ENCODE measurements at places on chromosomes 1 and 21.

GRCh38 chr1:156663178-156663577 lies 14.0 kb downstream of the NES start:
- no peak overlapping the region for H3K4me3 ChIP-seq

- peaks cover 37% of the 10 kb centered on the region for H3K4me1 ChIP-seq
- H3K27ac ChIP-seq: no peak overlapping the region
- DNase-seq: no peak
- H3K27me3 ChIP-seq: no peaks in the 10 kb centered on the region
- no peak overlapping the region for H3K4me3 ChIP-seq
- peaks cover 15% of the 10 kb centered on the region for H3K36me3 ChIP-seq
These were observed 2.1 kb downstream of the SELENBP1 start for GRCh38 chr1:151370211-151370911.

DNA sequence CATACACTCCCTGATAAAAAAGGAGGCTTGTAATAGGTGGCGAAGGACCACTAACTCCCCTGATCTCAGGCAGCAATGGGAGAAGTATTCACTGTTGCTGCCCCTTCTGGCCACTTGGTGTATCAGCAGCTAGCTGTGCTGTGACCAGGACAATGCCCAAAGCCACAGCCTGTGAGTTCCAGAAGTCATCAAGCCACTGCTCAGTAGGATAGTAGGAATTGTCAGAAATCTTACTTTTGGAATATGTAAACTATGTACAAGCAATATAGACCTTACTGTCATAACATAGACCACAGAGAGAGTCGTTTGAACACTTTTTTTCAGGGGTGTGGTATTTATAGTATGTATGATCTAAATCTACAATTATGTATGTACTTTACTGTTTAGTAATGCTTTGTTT lies 248.3 kb upstream of the CAMK1G start:
- no peak overlapping the region for H3K4me3 ChIP-seq
- DNase-seq: no peak
- no peaks in the 10 kb centered on the region for H3K27me3 ChIP-seq
- no peak overlapping the region for H3K27ac ChIP-seq
- H3K36me3 ChIP-seq: no peaks in the 10 kb centered on the region

DNA sequence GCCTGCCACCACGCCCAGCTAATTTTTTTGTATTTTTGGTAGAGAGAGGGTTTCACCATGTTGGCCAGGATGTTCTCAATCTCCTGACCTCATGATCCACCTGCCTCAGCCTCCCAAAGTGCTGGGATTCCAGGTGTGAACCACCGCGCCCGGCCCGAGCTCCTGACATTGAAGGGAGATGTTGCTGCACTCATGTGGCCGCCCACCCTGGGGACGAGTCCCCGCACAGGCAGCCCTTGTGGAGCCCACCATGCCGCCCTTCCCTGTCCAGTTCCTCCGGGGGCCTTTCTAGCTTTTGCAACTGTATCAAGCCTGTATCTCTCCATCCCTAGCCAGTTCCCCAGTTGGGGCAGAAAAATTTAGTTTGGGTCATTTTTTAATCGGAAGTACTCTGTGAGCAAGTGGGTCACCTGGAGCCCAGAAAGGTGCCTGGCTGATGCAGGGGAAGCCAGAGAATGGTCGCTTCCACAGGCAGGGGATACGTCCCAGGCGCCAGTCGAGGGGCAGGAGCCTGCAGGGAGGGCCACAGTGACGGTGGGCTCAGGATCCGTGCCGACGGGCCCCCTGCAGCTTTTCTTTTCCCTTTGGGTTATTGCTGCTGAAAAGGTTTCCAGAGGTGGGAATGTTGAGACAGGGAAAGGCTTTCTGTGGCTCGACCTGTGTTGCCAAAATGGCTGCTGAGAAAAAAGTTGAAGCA lies 20.4 kb downstream of the PCNT start:
- DNase-seq: no peak
- H3K4me3 ChIP-seq: no peak overlapping the region
- H3K4me1 ChIP-seq: no peaks in the 10 kb centered on the region
- H3K27me3 ChIP-seq: no peaks in the 10 kb centered on the region
- peaks cover 2% of the 10 kb centered on the region for H3K36me3 ChIP-seq

DNA sequence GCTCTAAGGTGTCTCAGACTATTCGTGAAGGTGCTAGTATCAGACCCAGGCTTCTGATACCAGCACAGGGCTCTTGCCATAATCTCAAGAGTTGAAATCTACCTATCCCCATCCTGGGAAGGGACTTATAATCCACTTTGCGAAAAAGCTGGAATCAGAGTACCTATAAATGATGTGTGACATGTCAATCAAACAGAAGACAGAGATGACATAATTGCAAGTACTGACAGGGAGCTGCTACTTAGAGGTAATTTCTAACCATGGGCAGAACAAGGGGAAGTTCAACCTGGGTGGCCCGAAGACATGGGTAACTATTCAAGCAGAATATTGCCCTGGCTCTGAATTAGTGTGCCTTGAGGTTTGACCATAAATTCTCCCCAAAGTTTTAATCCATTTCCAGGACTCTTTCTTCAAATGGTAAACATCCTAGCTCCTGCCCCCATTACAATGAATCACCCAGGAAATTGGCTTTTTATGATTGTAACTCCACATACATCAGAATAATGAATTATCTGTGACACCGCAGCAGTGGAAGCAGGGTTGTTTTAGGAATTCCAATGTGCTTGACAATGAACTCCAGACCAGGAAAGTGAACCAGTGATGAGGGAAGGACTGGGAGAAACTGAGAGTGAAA lies 37.2 kb downstream of the KANK4 start:
- no peak overlapping the region for H3K27ac ChIP-seq
- H3K27me3 ChIP-seq: no peaks in the 10 kb centered on the region
- DNase-seq: no peak
- H3K4me1 ChIP-seq: no peaks in the 10 kb centered on the region
- H3K4me3 ChIP-seq: no peak overlapping the region

DNA sequence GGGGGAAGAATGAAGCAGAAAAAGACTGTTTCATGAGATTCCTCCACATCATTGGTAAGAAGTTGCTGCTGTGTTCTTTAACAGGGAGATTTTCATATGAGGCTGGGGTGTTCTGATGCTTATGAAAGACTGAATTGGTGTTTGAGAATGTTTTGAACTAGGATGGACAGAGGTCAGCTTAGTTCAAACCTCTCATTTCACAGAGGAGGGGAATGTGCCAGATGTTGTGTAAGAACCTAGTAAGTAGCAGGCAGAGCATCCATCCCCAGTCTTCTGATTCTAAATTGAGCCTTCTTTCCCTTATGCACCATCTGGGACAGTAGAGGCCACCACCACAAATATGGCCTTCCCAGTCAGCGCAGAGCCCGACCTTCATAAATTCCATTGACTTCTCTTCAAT lies 43.7 kb downstream of the SAMD13 start:
- H3K4me3 ChIP-seq: no peak overlapping the region
- H3K36me3 ChIP-seq: no peaks in the 10 kb centered on the region
- no peak for DNase-seq
- no peaks in the 10 kb centered on the region for H3K4me1 ChIP-seq
- H3K27me3 ChIP-seq: no peaks in the 10 kb centered on the region
- no peak overlapping the region for H3K27ac ChIP-seq

DNA sequence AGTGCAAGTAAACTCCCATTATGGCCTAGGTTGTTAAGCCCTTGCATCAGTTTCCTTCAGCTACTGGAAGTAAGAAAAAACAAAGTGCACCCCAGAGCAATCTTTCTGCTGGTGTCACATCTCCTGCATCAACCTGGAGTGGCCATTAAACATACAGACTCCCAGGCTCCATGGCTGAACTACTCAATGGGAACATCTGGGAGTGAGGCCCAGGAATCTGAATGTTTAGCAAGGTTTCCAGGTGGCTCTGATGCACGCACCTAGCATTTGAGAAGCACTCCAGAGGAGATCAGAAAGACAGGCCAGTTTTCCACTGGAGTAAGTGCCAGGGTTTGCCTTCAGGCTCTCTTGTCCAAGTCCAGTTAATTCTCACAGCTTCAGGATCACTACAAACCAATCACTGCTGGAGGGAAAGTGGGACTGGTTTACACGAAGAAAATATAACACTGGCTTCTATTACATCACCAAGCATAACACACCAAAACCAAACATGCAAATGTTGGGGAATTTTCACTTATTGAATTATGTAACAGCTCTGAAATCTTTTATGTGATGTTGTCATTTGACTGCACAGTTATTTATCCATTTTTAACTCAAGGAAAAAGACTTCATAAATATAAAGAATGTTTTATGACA lies 22.3 kb upstream of the ABCA4 start:
- H3K27me3 ChIP-seq: no peaks in the 10 kb centered on the region
- H3K4me3 ChIP-seq: no peak overlapping the region
- no peak for DNase-seq
- H3K4me1 ChIP-seq: no peaks in the 10 kb centered on the region
- H3K27ac ChIP-seq: no peak overlapping the region

DNA sequence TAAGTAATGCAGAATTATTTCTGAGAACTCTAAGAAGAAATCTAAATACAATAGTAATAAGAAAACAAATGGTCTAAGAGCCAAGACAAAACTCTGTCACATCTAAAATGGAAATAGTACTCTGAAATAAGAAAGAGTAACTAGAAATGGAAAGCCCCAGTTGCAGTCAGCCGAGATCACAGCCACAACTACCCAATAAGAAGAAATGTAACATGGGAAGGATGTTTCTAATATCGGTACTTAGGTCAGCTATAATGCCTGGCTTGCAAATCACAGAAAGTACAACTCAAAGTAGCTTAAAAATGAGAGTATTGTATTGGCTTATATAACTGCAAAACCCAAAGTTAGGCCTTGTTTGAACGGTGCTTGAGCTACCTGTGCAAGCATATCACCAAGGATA lies 58.6 kb upstream of the USP25 start:
- no peaks in the 10 kb centered on the region for H3K4me1 ChIP-seq
- H3K36me3 ChIP-seq: no peaks in the 10 kb centered on the region
- no peaks in the 10 kb centered on the region for H3K27me3 ChIP-seq

- H3K27me3 ChIP-seq: no peaks in the 10 kb centered on the region
- no peak for DNase-seq
- H3K27ac ChIP-seq: peak overlapping the region; percentile 7
- no peaks in the 10 kb centered on the region for H3K36me3 ChIP-seq
- H3K4me3 ChIP-seq: no peak overlapping the region
These were observed 172.0 kb upstream of the CAMK1G start for GRCh38 chr1:209411491-209411929.

GRCh38 chr1:58398714-58399113 lies 147.8 kb downstream of the OMA1 start:
- DNase-seq: no peak
- H3K27ac ChIP-seq: no peak overlapping the region
- no peak overlapping the region for H3K4me3 ChIP-seq
- peaks cover 11% of the 10 kb centered on the region for H3K4me1 ChIP-seq
- H3K27me3 ChIP-seq: no peaks in the 10 kb centered on the region

DNA sequence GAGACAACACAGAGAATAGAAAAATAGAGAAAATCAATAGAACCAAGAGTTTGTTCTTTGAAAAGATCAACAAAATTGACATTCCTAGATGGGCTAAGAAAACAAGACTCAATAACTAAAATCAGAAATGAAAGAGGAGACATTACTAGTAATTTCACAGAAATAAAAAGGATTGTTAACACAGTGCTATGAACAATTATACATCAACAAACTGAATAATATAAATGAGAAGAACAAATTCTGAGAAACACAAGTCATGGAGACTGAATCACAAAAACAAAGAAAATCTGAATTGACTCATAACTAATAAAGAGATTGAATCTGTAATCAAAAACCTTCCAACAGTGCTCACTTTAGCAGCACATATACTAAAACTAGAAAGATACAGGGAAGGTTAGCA lies 51.6 kb upstream of the TTC39A start:
- H3K27ac ChIP-seq: no peak overlapping the region
- H3K4me1 ChIP-seq: no peaks in the 10 kb centered on the region
- H3K36me3 ChIP-seq: peaks cover 7% of the 10 kb centered on the region
- H3K27me3 ChIP-seq: no peaks in the 10 kb centered on the region
- no peak overlapping the region for H3K4me3 ChIP-seq
